CD4-positive, alpha-beta T cell treated with Interferon alpha-2 for 1 hour (primary cell): ENCODE measurements at places on chromosomes 11 and 22.

GRCh38 chr11:119338318-119338890 is 2.3 kb downstream of the C1QTNF5 start:
- DNase-seq: peak; percentile 77

GRCh38 chr11:44793350-44794090 is 66.8 kb downstream of the TSPAN18 start:
- no peak for DNase-seq

- no peak for DNase-seq
Measured at GRCh38 chr22:36937319-36938027, 24.0 kb downstream of the CSF2RB start.

DNA sequence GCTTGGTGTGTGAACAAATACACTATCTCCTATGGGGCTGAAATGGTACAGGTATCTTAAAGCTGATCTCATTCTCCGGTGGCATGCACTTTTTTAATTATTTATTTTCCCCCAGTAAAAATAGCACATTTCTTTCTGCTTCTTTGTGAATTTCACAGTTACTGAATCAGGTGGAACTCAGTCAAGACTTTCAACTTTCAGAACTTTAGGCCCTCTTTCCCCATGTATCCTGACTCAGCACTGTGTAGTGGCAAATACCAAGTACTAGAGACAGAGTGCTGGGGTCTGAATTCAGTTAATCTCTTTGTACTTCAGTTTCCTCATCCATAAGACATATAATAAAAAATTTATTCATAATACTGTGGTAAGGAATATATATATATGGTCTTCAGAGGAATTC is 223.9 kb downstream of the CSNK2A3 start:
- DNase-seq: no peak

DNA sequence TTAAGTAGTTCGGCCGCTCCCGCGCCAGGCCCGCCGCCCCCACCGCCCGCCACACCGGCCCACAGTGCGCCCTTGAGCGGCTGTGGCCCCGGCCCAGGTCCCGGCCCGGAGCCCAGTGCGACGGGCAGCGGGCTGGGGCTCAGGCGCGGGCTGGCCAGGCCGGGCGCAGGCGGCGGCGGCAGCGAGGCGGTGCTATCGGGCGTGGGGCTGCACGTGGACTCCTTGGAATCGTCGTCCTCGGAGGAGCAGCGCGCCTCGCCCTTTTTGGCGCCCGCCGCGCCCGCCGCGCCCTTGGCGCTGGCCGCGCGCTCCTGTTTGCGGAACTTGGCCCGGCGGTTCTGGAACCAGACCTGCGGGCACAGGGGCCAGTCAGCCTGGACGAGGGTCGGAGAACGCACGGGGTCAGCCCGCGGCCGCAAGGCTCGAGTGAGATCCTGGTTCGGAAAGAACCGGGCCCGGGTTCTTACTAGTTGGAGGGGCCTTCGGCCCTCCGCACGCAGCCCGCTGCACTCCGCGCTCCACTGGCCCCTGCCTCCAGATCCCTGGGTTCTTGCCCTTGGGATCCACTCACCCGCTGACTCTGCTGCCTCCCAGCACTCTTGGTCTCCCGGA is 4.0 kb downstream of the PHOX2A start:
- no peak for DNase-seq

- peak; percentile 39 for DNase-seq
Measured at GRCh38 chr22:32985899-32986765, 72.0 kb downstream of the SYN3 start.

DNA sequence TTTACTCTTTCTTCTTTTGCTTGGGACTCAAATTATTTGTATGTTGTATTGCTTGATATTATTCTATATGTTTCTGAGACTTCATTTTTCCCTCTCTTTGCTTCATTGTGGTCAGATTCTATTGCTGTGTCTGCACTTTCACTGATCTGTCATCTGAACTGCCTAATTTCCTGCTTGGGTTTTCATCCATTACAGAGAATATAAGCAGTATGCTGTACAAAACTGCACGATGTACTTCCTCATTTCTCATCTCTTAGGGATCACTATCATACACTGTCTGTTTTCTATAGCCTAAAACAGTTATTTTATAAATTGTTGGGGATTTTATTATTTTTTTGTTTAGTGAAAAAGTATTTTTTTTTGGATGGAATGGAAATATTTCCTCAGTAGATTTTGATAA is 736.7 kb upstream of the ANO5 start:
- DNase-seq: no peak

- no peak for DNase-seq
Measured at GRCh38 chr11:115993590-115993989, 489.4 kb upstream of the CADM1 start.

DNA sequence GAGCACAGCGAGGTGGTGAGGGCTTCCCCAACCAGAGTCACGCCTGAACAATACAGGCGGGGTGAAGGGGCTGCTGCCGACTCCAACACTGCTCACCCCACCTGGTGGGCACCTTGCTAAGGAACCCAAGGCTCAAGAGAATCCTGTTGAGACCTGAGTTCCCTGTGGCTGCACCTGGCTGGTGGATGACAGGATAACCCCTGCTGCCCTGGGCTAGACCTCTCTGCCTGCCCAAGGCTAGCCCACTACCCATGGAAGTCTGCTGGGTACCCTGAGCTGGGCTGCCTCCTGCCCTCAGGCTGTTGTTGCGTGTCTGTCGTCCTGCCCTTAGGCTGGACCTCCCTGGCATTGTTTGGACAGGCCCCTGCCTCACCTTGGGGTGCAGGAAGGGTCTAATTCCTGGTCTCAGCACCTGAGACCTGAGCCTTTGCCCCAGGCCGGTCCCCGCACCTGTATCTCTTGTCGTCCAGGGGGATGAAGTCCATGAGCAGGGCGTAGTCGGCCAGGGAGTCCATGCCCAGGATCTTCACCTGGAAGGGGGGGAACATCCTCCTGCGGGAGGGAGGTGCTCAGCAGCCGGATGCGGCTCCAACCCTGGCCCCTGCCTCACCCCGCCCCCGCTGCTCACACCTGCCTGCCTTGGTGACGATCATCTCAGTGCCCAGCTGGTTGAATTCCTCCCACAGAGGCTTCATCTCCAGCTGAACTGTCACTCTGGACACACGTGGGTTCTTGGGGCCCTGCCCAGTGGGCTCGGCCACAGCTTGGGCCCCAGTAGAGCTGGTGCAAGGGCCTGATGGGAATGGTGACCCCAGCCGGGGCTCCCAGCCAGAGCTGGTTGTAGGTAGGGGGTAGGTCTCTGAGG is 4.9 kb upstream of the NUDT8 start:
- DNase-seq: no peak

DNA sequence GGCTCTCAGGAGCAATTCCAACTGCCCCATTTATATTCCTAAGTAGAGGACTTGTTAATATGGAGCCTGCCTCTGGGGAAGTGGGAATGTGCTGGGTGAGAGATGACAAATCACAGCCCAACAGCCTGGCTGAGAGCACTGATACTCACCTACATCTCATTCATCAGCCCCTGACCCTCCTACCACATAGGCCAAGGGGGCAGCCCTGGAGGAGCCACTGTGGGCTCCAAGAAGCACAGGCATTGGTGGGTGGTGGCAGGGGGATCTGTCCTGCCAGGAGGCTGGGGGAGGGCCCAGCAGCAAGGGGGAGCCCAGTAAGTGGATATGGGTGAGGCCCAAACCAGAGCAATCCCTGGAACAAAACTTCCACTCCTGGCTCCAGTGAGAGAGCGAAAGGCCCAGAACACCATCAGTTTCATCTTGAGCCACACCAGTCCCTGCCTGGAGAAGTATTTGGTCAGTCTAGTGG is 79.7 kb downstream of the BUD13 start:
- no peak for DNase-seq
